ENCODE measurements at places on chromosomes 5 and 9.

DNA sequence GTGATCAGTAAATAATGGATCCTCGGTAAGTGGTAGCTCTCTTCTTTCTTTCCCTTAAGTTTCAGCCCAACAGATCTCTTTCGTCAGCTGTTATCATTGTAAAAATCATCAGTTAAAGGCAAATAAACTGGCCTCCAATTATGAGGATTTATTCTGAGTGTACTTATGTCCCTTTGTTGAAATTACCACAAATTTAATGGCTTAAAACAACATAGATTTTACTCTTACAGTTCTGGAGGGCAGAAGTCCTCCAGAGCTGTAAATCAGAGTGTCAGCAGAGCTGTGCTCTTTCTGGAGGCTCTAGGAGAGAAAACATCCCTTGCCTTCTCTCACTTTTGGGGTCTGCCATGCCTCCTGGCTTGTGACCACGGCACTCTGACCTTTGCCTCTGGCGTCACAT lies 104.6 kb downstream of the INSYN2B start:
- no peak for DNase-seq

DNA sequence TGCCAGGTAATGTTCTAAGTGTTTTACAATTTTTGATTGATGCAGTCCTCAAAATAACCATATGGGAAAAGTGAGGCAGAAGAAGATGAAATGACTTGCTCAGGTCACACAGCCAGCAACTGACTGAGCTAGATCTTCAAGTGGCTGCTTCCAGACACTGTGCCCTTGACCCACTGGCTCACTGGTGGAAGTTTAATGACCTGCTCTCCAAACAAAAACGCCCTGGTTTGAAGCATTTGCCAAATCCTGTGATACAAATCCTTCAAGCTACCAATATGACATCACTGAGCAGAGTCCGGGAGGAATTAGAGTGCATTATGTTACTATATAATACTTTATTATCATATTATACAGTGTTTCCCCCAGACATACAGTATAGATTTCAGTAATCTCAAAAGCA lies 459.4 kb downstream of the GADD45G start:
- DNase-seq, result no peak

DNA sequence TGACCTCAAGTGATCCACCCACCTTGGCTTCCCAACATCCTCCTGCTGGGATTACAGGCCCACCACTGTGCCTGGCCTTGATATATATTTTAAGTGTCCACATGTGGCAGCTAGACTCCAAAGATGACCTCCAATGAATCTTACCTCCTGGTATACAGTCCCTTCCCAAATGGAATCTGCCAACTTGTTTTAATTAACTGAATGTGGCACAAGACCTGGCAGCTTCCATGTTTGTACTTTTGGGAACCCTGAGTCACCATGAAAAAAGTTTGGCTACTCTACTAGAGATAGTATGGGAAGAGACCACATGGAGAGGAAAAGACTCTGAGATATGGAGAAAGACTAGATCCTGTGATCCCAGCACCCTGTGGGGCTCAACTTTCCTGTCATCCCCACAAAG lies 42.5 kb downstream of the CCL28 start:
- no peak for DNase-seq

GRCh38 chr5:51172903-51173626 lies 210.2 kb upstream of the ISL1 start:
- DNase-seq, result no peak

- DNase-seq, result peak; percentile 88
These were observed 1.5 kb downstream of the SMARCA2 start for GRCh38 chr9:2016408-2017330.

GRCh38 chr5:56900858-56901578 lies 8.4 kb upstream of the SETD9 start:
- DNase-seq, result peak; percentile 12

DNA sequence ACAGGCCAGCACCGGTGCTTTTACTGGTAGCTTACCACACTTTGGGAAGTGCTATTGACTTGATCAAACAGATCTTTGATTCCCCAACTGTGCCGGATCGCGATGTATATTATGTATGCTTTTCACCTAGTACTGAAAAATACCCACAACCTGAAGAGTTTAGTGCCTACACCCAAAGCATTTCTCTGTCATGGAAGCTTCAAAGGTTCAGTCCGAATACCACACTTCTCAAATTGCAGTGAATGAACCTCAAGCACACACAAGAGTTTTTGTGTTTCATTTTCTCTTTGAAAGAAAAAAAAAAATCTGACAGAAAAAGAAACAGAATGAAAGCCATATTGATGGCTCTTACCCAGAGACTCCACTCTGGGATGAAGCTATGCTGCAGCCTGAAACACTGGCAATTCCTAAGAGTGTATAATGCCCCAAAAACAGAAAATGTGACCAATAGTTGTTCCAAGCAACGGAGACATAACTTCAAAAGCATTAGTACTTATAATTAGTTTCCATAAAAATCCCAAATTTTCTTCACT lies 100.9 kb downstream of the EBF1 start:
- no peak for DNase-seq

- DNase-seq, result no peak
These were observed 31.3 kb downstream of the FGF1 start for GRCh38 chr5:142654578-142655058.

DNA sequence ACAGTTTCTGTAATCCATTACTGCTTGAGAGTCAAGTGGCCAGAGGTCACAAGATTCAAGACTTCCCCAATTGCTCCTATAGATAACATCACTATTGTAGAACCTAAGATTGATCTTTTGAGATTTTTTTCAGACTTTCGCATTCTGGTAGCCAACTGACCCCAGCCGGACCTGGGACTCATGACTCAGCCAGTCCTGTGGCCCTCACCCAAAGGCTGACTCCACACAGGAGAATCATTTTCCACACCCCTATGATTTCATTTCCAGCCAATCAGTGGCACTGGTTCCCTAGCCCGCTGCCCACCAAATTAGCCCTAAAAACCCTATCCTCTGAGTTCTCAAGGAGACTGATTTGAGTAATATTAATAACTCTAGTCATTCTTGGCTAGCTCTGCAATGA lies 36.2 kb downstream of the TARS1 start:
- DNase-seq, result no peak

DNA sequence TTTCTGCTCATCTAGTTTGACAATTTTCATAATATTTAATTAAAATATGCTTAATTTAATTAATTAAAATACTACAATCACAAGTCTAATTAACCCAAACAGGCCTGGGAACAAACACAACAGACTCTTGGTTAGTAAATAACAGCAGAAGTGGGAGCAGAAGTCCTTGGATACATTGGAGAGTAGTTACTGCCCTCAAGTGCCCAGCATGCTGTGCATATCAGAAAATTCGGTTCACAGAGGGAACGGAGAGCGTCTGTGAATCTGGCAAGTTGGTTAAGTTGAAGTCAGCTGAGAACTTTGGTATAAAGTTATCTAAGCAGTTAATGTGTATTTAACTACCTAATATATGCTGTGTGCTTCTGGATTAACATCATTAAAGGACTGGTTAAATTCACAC lies 87.0 kb upstream of the ATG10 start:
- DNase-seq, result no peak

- no peak for DNase-seq
These were observed 1252.6 kb upstream of the NUDT12 start for GRCh38 chr5:104815212-104815611.

GRCh38 chr9:126401107-126401506 lies 74.5 kb downstream of the MVB12B start:
- DNase-seq, result no peak

DNA sequence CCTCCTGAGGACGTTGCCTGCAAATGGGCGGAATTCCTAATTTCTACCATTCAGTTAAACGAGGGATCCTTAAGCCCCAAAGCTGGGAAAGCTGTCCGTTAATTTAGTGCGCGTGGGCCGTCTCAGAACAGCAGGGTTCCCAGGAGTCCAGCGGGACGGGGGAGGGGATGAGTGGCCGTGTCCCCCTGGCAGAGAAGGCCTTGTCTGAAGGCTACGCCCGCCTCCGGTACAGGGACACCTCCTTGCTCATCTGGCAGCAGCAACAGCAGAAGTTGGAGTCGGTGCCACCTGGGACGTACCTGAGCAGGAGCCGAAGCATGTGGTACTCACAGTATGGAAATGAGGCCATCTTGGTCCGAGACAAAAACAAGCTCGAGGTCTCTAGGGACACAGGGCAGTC lies 1.3 kb downstream of the BRD3OS start:
- DNase-seq, result no peak

DNA sequence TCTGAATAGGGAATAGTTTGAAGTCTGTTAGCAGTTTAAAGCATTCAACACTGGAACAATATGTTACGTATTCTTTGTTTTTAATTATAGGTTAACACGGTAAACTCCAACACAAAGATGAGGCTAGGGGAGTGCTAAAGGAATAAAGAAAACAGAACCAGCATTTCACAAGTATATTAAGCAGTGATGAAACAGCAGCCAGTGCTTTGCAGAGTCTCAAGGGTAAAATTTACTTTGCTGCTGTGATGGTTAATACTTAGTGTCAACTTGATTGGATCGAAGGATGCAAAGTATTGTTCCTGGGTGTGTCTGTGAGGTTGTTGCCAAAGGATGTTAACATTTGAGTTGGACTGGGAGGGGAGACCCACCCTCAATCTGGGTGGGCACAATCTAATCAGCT lies 30.0 kb upstream of the GSN start:
- no peak for DNase-seq

DNA sequence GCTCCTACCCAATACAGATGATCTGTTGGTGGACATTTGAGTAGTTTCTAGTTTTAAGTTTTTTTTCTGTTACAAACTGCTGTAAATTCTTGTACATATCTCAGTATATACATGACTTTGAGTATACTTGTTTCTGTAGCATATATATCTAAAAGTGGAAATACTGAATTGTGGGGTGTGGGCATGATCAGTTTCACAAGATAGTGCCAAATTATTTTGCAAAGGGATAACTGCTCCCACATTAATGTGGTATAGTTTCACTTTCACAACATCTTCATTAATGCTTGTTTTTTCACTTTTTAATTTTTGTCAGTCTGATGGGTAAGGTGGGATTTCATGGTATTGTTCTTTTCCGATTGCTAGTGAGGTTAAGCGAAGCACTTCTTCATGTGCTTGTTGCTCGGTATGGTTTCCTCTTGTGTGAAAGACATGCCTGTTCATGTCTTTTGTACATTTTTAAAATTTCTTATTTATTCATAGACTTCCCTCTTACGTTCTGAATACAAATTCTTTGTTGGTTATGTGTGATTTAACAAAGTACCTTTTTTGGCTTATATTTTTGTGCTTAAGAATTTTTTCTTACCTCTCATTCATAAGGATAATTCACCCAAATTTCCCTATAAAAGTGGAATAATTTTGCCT lies 103.5 kb downstream of the CDC42SE2 start:
- DNase-seq, result no peak

DNA sequence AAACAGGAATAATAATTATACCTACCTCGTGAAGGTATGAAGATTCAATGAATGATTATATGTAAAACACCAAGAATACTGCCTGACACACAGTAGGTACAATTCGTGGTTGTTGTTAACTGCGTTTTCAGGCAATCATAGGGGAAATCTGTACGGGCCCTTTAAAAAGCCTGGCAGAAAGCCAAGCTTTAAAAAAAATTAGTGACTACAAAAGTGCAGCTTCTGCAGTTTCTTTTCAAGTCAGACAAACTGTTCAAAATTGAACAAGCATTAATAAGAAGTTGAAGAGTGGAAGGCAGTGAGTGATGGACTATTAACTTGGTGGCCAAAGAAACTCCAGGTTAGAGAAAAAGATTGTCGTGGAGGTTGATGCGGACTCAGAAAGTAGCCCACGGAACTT lies 85.9 kb upstream of the TRIO start:
- DNase-seq, result no peak
